ENCODE measurements at places on chromosomes 7 and 10. TPM values are rescaled to one million over a fixed set of nuclear protein-coding genes. Genes with fewer than 3 reads are reported as not detected.
A peak's percentile ranks its signal among the peaks of the same experiment; 100 is the strongest.

- H3K4me3 ChIP-seq: no peak overlapping the region
- H3K4me1 ChIP-seq: no peaks in the 10 kb centered on the region
- no peak for DNase-seq
- H3K36me3 ChIP-seq: no peaks in the 10 kb centered on the region
Measured at GRCh38 chr10:130432271-130432670, 296.1 kb downstream of the GLRX3 start.

The LRRD1 gene
- 0.05 TPM for total RNA-seq

DNA sequence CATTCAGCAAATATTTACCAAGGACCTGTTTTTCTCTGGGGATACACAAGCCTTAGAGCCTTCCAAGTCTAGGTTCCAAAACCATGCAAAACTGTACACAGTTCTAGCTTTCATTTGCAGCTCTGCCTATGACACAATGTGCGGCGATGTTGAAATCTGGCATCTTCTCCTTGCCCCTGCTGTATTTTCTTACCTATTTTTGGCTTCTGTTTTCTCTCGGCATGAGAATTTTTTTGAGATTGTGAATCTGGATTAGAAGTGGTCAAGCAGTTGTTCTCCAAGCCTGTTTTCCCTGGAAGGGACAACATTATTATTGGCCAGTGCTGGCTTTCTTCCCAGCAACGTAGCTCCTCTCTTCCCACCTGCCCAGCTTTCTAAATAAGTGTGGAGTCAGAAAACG lies 176.3 kb downstream of the CREB5 start:
- peak; percentile 17 for DNase-seq
- H3K4me3 ChIP-seq: no peak overlapping the region
- H3K27me3 ChIP-seq: no peaks in the 10 kb centered on the region
- no peak overlapping the region for H3K27ac ChIP-seq
- H3K4me1 ChIP-seq: peaks cover 30% of the 10 kb centered on the region
- no peaks in the 10 kb centered on the region for H3K36me3 ChIP-seq

The CALML3 gene
- not detected for total RNA-seq

DNA sequence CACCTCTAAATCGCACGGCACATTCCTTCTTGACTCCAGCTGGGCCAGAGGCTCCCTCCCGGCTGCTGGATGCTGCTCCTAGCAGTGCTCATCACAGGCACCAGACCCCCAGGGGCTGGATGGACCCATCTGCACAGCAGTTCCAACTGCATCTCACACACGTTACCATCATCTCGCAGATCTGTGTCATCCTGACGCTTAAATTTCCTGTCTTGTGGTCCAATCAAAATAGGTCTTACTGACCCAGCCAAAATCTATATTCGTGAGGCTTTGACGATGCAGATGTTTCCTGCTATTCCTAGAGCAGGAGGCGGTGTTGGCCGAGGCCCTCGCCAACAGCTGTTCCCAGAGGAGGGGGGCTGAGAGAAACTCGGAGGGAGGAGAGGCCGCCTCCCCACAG lies 108.0 kb downstream of the MKI67 start:
- H3K4me3 ChIP-seq: no peak overlapping the region
- no peak for DNase-seq
- H3K4me1 ChIP-seq: no peaks in the 10 kb centered on the region
- H3K36me3 ChIP-seq: no peaks in the 10 kb centered on the region

- H3K36me3 ChIP-seq: no peaks in the 10 kb centered on the region
- no peak overlapping the region for H3K27ac ChIP-seq
- H3K27me3 ChIP-seq: no peaks in the 10 kb centered on the region
- H3K4me1 ChIP-seq: peaks cover 18% of the 10 kb centered on the region
- no peak overlapping the region for H3K4me3 ChIP-seq
Measured at GRCh38 chr10:116186273-116186672, 86.7 kb downstream of the GFRA1 start.

The MRLN gene
- 16.0 TPM for total RNA-seq

- DNase-seq: peak; percentile 78
- H3K27me3 ChIP-seq: no peaks in the 10 kb centered on the region
Measured at GRCh38 chr10:113454341-113455061, 98.4 kb upstream of the HABP2 start.

GRCh38 chr7:81652225-81652624 lies 117.6 kb downstream of the HGF start:
- no peaks in the 10 kb centered on the region for H3K4me1 ChIP-seq
- no peak overlapping the region for H3K4me3 ChIP-seq
- no peak overlapping the region for H3K27ac ChIP-seq
- H3K27me3 ChIP-seq: no peaks in the 10 kb centered on the region

GRCh38 chr10:69855346-69856111 lies 53.8 kb downstream of the COL13A1 start:
- DNase-seq: no peak
- no peaks in the 10 kb centered on the region for H3K4me1 ChIP-seq
- H3K27me3 ChIP-seq: no peaks in the 10 kb centered on the region
- no peaks in the 10 kb centered on the region for H3K36me3 ChIP-seq
- no peak overlapping the region for H3K4me3 ChIP-seq

The ZNF33B gene
- total RNA-seq: 3.3 TPM

DNA sequence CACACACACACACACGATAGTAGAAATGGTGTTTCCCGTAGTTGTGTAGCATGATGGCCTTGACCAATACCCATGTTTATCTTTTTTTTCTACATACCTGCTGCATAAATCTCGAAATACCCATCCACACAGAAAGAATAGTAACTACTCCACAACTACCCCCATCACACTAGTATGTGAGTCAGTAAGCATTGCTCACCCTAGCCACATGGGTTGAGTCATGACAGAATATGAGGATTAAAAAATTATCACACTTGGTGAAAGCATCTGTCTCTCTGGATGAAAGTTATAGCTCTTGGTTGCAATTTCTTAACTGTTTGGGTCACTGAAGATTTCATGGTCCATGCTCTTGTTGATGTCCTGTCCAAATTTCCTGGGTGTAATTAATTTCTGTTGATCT lies 103.4 kb upstream of the MDFIC start:
- H3K27me3 ChIP-seq: no peaks in the 10 kb centered on the region
- DNase-seq: peak; percentile 20
- no peak overlapping the region for H3K27ac ChIP-seq
- H3K4me3 ChIP-seq: no peak overlapping the region
- H3K4me1 ChIP-seq: peaks cover 11% of the 10 kb centered on the region
- no peaks in the 10 kb centered on the region for H3K36me3 ChIP-seq

DNA sequence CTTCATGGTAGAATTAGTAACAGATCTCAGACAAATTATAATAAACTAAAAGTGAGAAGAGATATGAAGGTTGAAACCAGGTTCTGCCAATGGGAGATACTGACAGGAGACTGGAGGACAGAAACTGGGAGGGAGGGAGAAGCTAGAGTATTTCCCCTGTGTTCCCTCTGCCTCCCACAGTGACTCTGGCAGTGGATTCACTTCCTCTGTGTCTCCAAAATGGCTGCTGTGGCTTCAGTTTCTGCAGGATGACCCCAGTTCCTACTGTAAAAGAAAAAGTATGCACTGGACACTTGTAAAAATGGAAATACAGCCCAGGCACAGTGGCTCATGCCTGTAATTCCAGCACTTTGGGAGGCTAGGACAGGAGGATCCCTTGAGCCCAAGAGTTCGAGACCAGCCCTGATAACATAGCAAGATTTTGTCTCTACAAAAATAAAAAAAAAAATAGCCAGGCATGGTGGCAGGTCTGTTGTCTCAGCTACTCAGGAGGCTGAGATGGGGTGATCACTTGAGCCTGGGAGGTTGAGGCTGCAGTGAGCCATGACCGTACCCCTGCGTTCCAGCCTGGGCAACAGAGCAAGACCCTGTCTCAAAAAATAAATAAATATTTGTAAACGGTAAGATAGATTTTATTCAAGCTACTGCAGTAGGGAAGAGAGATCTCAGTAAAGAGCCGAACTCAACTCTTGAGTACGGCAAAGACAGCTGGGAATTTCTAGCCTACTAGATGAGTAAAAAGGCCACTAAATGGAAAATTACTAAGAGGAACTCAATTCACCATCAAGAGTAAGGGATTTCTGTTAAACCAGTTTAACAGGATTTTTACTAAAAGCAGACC lies 156.6 kb upstream of the TRIM24 start:
- H3K36me3 ChIP-seq: no peaks in the 10 kb centered on the region
- no peak overlapping the region for H3K27ac ChIP-seq
- H3K4me1 ChIP-seq: no peaks in the 10 kb centered on the region
- H3K27me3 ChIP-seq: no peaks in the 10 kb centered on the region
- DNase-seq: no peak
- H3K4me3 ChIP-seq: no peak overlapping the region

- DNase-seq: no peak
- no peaks in the 10 kb centered on the region for H3K36me3 ChIP-seq
- no peak overlapping the region for H3K4me3 ChIP-seq
- no peaks in the 10 kb centered on the region for H3K27me3 ChIP-seq
Measured at GRCh38 chr7:126698909-126699308, 553.8 kb downstream of the GRM8 start.

GRCh38 chr10:33869028-33869427 lies 534.6 kb upstream of the NRP1 start:
- no peak overlapping the region for H3K27ac ChIP-seq
- no peak overlapping the region for H3K4me3 ChIP-seq
- H3K4me1 ChIP-seq: no peaks in the 10 kb centered on the region
- no peak for DNase-seq

The SLC25A28 gene
- total RNA-seq: 20.6 TPM

DNA sequence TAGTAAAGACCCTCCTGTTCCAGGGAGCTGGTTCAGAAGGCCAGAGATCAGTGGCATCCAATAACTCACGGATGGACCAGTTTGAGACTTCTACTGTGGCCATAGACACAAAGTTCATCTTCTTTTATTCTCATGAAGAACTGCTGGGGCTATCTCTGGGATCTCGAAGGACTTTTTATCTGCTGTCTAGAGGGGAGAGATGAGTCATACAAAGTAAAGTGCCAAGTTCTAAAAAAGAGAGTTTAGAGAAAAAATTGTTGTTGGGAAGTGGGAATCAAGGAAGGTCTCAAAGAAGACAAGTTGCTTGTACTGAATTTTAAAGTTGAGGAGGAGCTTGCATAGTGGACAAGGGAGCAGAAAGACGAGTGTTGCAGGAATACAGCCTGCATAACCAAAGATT lies 8.0 kb upstream of the FAM221A start:
- H3K36me3 ChIP-seq: no peaks in the 10 kb centered on the region
- no peak for DNase-seq
- no peak overlapping the region for H3K4me3 ChIP-seq
- H3K27ac ChIP-seq: no peak overlapping the region

- DNase-seq: no peak
- no peaks in the 10 kb centered on the region for H3K4me1 ChIP-seq
- H3K4me3 ChIP-seq: no peak overlapping the region
- 0 out of 2 replicates have a peak, but pooled peaks cover 2% of the 10 kb centered on the region for H3K36me3 ChIP-seq
Measured at GRCh38 chr10:72487521-72487920, 132.8 kb upstream of the DNAJB12 start.

DNA sequence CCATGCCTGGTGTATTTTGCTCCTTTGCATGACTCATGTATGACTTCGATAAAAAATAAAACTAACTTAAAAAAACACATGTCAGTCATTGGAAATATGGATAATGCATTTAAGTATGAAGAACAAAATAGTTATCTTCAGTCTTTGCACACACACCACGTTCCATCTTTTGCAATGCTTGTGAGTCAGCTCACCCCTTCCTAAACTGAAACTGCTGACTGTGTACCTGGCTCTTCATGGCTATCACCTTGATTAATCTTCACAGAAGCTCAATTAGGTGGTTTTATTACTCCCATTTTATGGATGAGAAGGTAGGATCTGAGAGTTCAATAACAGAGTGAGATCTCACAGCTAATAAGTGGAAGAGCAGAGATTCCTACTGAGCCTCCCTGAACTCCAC lies 79.5 kb downstream of the CARD11 start:
- H3K27me3 ChIP-seq: no peaks in the 10 kb centered on the region
- H3K4me3 ChIP-seq: no peak overlapping the region
- no peaks in the 10 kb centered on the region for H3K36me3 ChIP-seq
- no peaks in the 10 kb centered on the region for H3K4me1 ChIP-seq

The SH2D4B gene
- not detected for total RNA-seq

The CRTAC1 gene
- not detected for total RNA-seq

The STK31 gene
- 0.08 TPM for total RNA-seq

DNA sequence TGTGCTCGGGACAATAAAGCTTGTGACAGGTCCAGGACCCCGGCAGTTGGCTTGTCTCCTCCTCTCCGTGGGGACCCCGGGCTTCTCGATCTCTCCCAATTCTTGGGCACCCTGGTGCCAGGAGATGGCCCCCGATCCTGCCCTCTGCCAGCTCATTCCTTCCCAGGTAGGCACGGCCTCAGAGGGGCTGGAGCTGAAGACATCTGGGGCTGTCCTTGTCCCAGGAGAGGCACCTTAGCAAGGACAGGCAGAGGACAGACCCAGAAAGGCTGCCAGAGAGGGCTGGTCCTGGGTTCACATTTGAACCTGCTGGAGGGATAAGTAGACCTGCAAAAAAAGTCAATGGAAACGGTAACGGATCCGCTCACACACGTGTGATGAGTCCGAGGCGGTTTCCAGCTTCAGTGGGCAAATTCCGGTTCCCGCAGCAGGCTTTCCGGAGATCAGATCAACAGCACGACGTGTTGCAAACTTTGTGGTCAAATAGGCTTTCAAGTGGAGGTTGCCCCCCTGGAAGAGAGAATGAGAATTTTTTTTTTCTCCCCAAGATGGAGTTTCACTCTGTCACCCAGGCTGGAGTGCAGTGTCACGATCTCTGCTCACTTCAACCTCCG lies 47.7 kb upstream of the GTF2IRD1 start:
- no peak overlapping the region for H3K4me3 ChIP-seq
- H3K36me3 ChIP-seq: peaks cover 22% of the 10 kb centered on the region
- DNase-seq: no peak
- H3K27me3 ChIP-seq: peaks cover 3% of the 10 kb centered on the region
- no peak overlapping the region for H3K27ac ChIP-seq

DNA sequence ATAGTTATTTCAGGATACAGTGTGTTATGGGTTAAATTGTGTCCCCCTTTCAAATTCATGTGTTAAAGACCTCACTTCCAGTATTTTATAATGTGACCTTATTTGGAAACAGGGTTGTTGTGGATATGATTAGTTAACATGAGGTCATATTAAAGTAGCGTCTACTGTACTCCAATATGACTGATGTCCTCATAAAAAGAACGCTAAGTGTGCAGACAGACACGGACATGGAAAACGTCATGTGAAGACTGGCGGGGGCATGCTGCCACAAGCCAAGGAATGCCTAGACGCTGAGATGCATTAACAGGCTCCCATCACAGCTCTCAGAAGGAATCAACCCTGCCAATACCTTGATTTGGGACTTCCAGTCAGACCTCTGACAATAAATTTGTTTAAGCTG lies 1.5 kb upstream of the WDR37 start:
- peaks cover 16% of the 10 kb centered on the region for H3K36me3 ChIP-seq
- H3K27ac ChIP-seq: no peak overlapping the region
- H3K4me3 ChIP-seq: no peak overlapping the region
- no peak for DNase-seq
- H3K4me1 ChIP-seq: no peaks in the 10 kb centered on the region

The TMUB1 gene
- 43.5 TPM for total RNA-seq

Measured in SJCRH30 (cell line).